ENCODE measurements at places on chromosomes 6 and 20.

DNA sequence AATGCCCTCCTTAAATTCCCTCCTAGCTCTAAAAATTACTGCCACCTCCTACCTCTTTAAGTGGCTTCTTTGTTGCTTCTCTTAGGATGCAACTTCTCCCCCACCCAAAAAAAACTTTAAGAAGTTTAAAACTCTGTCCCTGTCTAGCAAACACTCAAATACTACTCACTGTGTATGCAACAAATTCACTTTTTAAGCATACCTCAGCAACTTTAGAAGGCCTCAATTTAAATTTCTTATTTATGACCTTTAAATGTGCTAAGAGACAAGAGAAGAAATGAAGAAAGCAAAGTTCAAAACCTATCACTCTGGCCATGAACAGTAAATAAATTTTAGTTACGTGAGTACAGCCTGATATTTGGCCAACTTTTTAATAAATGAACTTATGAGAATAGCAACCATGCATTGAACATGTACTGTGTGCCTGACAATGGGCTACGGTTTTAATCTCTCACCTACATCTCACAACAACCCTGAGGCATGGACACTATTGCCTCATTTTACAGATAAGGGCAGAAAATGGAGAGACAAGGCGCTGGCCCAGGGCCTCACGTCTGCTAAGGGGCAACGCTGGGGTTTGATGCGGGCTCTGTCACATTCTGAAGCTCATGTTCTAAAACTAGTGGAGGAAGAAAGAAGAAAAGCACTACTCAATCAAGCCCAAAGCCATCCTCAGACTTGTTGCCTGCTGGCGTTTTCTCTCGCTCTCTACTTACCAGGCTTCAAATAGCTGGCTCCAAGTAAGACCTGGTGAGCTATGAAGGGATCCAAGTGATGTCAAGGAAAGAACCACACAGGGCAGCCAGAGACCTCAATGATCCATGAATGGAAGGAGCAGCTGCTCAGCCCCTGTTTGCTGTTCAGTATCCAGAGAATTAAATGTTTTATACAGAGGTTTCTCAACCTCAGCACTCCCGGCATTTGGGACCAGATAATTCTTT is 99.8 kb downstream of the TBC1D7 start:
- no peak for DNase-seq

GRCh38 chr6:125797886-125798444 is 7.2 kb downstream of the NCOA7 start:
- DNase-seq: no peak

GRCh38 chr6:84026721-84027164 is 6.8 kb upstream of the MRAP2 start:
- peak; percentile 64 for DNase-seq

GRCh38 chr6:73537677-73538076 is 16.8 kb upstream of the EEF1A1 start:
- DNase-seq: no peak

DNA sequence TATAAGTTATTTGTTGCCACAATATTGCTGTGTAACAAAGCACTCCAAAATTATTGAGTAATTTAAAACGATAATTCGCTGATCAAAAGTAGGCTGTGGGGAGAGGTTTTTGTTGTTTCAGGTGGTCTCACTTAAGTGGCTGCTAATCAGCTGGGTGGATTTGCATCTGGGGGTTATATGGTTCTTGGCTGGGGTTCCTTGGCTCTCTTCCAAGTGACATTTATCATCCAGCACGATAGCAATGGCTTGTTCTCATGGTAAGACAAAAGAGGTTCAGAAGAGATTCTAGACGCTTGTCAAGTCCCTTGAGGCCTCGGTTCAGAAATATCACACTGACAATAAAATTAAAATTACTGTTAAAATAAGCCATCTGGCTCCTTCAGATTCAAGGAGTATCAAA is 1648.8 kb downstream of the GRIK2 start:
- no peak for DNase-seq

DNA sequence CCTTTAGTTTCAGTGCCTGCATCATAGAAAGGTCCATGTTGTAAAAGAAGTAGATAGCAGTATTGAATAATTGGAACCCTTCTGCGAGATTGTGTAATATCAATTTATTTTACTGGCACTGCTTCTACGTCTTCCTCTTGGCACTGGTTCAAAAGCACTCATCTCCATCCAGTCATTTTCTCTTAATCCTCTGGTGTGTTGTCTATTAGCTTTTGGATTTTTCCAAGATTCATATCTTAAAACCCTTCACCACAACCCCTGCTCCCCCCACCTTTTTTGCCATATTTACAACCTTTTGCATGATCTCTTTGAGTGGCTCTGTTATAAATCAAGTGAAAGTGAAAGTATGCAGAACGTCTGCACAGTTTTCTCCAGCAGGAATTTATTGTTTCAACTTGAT is 76.6 kb upstream of the HSF2 start:
- no peak for DNase-seq

- peak; percentile 42 for DNase-seq
These were observed 102.6 kb upstream of the LAMP5 start for GRCh38 chr20:9411833-9412232.

- DNase-seq: no peak
These were observed 9.1 kb downstream of the SDC4 start for GRCh38 chr20:45339084-45339483.

- DNase-seq: no peak
These were observed 220.6 kb downstream of the TPBG start for GRCh38 chr6:82584194-82584695.

DNA sequence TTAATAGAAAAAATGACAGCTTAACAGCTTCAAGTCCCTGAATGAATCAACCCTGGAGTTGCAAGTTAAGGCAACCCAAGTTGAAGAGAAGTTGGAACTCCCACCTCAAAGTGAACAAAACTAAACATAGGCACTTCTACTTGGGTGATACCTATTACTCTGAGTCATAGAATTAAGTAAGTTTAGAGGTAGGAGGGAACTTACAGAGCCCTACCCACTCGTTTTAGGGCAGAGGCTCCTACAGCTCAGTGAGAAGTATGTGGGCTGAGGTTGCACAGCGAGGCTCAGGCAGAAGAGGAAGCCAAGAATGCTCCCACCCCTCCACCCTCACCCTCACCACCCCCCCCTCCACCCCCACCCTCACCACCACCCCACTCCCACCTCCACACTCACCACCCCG is 42.2 kb downstream of the NFATC2 start:
- no peak for DNase-seq

DNA sequence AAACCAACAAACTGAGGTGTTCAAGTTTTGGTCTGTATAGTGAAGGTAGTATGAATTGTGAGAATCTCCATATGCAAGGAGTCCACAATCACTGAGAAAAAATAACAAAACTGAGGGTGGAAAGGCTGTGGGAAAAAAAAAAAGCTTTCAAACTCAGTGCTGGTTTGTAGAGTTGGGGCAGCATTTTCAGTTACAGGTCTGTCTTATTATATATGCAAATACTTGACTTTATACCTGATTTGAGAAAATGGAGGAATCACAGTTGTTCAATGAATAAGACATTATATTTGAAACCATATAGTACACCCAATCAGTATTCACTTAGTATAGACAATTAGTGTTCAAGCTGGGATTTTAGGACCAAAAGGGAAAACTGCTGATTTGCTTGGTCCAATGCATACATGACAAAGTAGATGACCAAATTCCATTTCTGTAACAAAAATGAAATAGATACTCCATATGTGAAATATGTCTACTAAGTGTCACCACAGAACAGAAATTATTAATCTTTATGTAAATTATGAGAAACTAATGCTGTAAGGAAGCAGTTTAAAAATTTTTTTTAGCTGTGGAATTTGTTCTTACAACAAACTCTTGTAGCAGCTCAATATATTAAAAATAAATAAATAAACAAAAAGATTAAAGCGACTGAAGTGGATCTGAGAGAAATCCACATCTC is 187.7 kb downstream of the ASCC3 start:
- DNase-seq: no peak

GRCh38 chr6:72720464-72720863 is 98.6 kb downstream of the KCNQ5 start:
- no peak for DNase-seq

DNA sequence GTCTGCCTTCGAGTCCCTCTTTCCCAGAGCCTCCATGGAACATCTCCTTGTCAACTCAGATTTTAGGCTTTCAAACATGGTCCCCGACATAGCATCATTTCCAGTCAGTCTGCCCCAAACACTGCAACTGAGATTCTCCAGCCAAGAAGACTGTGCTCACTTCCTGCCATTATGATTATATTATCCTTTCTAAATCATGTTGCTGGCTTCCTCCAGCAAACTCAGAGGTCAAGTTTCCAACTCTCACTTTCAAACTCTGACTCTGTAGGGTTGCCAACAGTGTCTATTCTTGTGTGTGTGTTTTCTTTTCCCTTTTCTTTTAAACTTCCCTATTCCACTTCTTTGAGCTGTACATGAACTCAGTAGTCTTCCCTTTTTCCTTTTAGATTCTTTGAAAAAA is 61.2 kb upstream of the TRAF3IP2 start:
- no peak for DNase-seq

DNA sequence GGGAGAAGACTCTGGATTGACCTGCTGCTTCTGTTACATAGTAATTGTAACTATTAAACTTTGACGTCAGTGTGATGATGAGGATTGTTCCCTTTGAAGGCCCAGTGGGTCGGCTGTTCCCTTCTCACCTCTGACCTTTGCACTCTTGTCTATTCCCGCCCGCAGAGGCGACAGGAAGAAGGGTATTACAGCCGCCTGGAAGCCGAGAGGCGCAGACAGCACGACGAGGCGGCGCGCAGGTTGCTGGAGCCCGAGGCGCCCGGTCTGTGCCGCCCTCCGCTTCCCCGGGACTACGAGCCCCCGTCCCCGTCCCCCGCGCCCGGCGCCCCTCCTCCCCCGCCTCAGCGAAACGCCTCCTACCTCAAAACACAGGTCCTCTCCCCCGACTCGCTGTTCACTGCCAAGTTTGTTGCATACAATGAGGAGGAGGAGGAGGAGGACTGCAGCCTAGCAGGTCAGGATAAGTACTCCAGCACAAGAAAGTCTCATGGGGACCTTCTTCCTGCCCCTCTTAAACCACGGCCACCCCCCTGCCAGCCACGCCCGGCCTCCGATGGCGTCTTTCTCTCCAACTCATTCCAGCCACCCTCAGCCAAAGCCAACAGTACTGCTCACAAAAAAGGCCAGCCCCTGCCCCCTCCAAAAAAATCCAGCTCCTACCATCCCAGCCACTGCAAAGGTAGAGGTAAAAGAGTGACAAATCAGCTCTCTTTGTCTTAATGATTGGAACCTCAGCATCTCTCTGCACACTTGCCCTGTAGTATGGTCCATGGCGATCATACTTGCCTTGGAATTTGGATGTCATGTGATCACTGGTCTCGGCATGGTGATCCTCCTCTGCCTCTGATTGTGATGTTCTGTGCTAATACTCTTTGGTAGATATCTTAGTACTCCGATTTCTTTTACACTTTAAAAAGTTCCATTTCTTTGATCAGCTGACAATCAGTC is 31.6 kb upstream of the KIF25 start:
- no peak for DNase-seq

DNA sequence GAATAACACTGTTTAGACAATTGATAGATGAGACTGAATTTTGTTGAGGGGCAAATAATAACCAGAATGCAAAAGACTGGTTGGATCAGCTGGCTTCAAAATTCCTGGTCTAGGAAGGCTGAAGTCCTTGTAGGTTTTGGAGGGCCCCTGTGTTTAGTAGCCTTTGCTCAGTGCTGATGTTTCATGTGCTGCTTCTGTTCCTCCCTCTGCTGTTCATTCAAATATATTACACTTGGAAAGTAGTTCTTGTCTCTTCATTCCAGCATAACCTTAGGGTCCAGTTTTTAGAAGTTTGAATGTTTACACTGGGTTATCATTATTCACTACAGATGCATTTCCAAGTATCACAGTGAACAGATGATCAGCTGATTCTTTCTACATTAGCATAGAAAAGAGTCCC is 72.5 kb downstream of the FLRT3 start:
- no peak for DNase-seq

GRCh38 chr6:112249489-112249888 is 4.9 kb downstream of the LAMA4 start:
- no peak for DNase-seq

DNA sequence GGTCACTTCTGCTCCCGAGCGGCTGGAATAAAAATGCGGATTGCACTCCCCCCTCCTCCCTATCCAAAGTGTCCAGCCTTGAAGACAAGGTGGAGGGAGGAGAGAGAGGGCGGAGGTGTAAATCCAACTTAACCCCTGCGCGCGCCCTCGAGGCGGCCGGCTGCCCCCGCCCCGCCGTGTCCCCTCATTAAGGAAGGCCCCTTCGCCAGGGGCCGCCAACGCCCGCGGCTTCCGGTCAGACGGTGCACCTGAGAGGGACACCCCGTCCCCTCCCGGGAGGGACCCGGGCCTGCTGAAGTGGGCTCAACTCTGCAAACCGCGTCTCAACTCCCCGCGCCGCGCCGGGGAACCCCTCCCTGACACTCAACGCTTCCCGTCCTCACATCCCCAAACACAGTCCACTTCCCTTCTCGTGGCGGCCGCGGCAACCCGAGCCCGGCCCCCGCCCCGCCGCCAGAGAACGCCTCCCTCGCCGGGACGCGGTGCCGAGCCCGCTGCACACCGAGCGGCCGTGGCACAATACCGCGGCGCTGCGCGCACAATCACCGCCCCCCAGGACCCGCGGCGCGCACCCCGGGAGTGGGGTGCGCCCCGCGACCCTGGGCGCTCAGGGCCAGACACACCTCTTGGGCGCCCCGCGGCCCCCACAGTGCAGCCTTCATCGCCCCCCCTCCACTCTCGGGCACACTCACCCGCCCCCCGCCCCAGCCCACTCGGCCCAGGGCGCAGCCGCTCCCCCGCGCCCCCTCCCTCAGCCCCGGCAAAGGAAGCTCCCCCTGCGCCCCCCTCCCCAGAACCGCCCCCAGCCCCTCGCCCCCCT is 102.5 kb downstream of the NOL4L start:
- no peak for DNase-seq

GRCh38 chr20:973785-974194 is 28.3 kb downstream of the RSPO4 start:
- peak; percentile 12 for DNase-seq

- DNase-seq: no peak
These were observed 21.2 kb downstream of the RIOK1 start for GRCh38 chr6:7410851-7411250.

DNA sequence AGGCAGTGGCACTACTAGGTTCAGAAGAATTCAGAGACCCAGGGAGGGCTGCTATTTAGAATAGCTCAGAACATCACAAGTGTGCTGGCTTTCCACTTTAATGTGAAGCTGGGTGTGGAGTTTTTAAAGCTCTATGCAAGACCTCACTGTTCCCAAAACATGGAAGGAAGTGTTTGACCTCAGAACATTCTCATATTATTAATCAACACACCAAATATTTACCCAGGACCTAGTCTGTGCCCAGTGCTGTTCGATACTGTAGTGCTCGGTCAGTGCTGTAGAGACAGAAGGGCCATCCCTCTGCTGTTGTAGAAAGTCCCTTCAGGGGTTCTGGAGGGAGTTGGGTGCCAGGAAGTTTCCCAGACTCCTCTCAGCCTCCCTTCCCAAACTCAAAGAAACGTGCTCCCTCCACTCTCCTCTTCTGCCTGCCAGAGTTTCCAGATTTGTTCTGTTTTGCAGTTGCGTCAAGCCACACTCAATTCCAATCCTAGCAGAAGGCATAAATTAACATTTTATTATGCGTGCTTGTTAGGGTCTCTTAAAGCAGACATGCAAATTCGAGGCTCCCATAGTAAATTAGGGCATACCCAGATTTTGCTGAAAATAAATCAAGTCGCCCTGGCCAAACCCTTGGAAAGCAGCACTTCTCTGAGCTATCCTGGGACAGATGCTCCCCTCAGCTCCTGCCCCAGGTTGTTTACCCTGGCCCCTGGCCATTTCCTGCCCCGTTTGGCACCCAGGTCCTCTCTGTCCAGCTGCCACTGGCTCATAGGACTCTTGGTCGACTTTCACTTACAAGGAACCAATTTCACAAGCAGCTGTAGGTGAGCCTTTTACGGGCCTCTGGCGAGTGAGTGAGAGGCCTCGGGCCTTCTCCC is 248.6 kb downstream of the HIVEP2 start:
- DNase-seq: no peak

- no peak for DNase-seq
These were observed 301.9 kb downstream of the TFAP2A start for GRCh38 chr6:10112871-10113549.

Data from cerebellar cortex (tissue), 1 donor.